ENCODE measurements at places on chromosomes 16 and 17. TPM values are rescaled to one million over a fixed set of nuclear protein-coding genes. Genes with fewer than 3 reads are reported as not detected.

HOXB13 gene
- total RNA-seq = not detected

NEUROD2 gene
- not detected for total RNA-seq

TMEM98 gene
- total RNA-seq = 166 TPM

RHBDL1 gene
- 12.9 TPM for total RNA-seq

IGFBP4 gene
- total RNA-seq = 87.4 TPM

PHF12 gene
- 46.1 TPM for total RNA-seq

KLHL10 gene
- total RNA-seq = not detected

PIRT gene
- total RNA-seq = not detected

SOST gene
- total RNA-seq = 3.2 TPM

MEOX1 gene
- total RNA-seq = 1.0 TPM

TLCD1 gene
- total RNA-seq = 3.0 TPM

IL21R gene
- total RNA-seq = not detected

CACNA1H gene
- 66.1 TPM for total RNA-seq

SRL gene
- total RNA-seq = 51.1 TPM

MEIOC gene
- 0.46 TPM for total RNA-seq

ZSWIM7 gene
- total RNA-seq = 28.1 TPM

GIT1 gene
- total RNA-seq = 35.5 TPM

CNEP1R1 gene
- total RNA-seq = 14.4 TPM

SEZ6 gene
- 0.21 TPM for total RNA-seq

MPV17L gene
- 1.3 TPM for total RNA-seq

SLC5A10 gene
- 0.06 TPM for total RNA-seq

EFCAB5 gene
- total RNA-seq = 0.12 TPM

OR4D1 gene
- total RNA-seq = not detected

RNF43 gene
- total RNA-seq = 8.6 TPM

MYADML2 gene
- total RNA-seq = 22.8 TPM

PRKCB gene
- total RNA-seq = 0.66 TPM

KRTAP4-4 gene
- total RNA-seq = not detected

SSTR5 gene
- total RNA-seq = not detected

TBX6 gene
- 1.6 TPM for total RNA-seq

TBC1D3 gene
- not detected for total RNA-seq

PRSS33 gene
- not detected for total RNA-seq

NLRC5 gene
- total RNA-seq = 0.18 TPM

HOXB7 gene
- total RNA-seq = not detected

IRX3 gene
- total RNA-seq = 207 TPM

PRM1 gene
- not detected for total RNA-seq

UMOD gene
- total RNA-seq = not detected

SOX9 gene
- total RNA-seq = 3.2 TPM

B4GALNT2 gene
- not detected for total RNA-seq
